HFFc6 (cell line): ENCODE measurements at places on chromosomes 7 and 10. TPM values are rescaled to one million over a fixed set of nuclear protein-coding genes. Genes with fewer than 3 reads are reported as not detected.

TAS2R3 gene
- total RNA-seq, result 0.19 TPM in 1 of 3 replicates, not detected in the others

UCMA gene
- total RNA-seq, result not detected in 3 replicates

- peak; percentile 17 for DNase-seq
Measured at GRCh38 chr10:100184426-100184825, 1.4 kb downstream of the ERLIN1 start.

STEAP1B gene
- total RNA-seq, result 38.5 to 96.8 TPM (median 59.2 TPM) in 3 replicates

AP1S1 gene
- total RNA-seq, result 154 to 177 TPM (median 164 TPM) in 3 replicates
